ENCODE measurements at places on chromosomes 5 and 9.

- peak; percentile 75 for DNase-seq
These were observed 34.5 kb downstream of the TSTD2 start for GRCh38 chr9:97598461-97599288.

- no peak for DNase-seq
These were observed 17.6 kb downstream of the PTCH1 start for GRCh38 chr9:95499046-95499676.

- DNase-seq: no peak
These were observed 21.3 kb downstream of the C5orf58 start for GRCh38 chr5:170254056-170254455.

DNA sequence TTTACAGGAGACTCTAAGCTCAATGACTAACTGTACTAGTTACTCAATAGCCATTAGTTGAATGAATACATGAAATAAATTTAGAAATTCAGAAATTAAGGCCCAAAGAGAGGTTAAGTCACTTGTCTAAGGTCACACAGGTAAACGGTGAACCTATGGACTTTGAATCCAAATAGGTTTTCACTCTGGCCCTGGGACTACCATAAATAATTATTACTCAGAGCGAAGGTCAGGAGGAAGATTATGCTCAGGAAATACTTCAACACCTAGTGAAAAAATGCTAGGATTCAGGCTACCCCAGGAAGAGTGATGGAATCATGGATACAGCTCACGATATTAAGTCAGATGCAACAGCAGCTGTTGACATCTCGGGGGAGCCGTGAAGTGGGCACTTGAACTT lies 417.4 kb downstream of the GABRG2 start:
- DNase-seq: no peak
